ENCODE measurements at places on chromosomes 7 and 10.

GRCh38 chr10:112951359-112952281, 1.6 kb downstream of the TCF7L2 start:
- DNase-seq: no peak

GRCh38 chr7:45700556-45700955, 126.4 kb downstream of the ADCY1 start:
- no peak for DNase-seq

DNA sequence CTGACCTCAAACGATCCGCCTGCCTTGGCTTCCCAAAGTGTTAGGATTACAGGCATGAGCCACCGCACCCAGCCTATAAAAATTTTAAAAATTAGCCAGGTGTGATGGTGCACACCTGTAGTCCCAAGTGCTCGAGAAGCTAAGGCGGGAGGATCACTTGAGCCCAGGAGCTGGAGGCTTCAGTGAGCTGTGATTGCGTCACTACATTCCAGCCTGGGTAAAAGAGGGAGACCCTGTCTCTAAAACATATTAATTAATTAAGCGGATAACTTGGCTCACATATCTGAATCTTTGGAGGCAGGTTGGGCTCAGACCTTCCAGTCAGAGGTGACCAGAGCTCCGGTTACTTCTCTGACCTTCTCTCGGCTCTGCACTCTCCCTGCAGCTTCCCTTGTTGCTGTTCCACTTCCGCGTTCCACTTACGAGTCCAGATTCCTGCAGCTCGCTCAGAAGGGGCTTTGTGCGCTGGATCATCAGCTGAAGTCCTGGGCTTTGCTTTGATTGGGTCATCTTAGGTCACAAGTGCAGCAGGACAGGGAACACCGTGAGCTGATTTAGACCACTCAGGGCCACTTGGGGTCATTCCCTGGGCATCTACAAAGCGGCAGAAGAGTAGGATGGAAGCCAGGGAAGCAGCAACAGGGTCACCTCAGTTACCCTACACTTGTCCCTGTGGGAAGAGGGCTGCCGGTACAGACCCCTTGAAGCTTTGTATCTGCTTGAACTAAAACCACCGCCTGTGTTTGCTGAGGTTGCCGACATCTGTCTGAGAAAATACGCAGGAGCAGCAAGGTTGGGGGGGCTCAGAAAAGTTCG, 2.0 kb upstream of the ARPC1B start:
- no peak for DNase-seq

DNA sequence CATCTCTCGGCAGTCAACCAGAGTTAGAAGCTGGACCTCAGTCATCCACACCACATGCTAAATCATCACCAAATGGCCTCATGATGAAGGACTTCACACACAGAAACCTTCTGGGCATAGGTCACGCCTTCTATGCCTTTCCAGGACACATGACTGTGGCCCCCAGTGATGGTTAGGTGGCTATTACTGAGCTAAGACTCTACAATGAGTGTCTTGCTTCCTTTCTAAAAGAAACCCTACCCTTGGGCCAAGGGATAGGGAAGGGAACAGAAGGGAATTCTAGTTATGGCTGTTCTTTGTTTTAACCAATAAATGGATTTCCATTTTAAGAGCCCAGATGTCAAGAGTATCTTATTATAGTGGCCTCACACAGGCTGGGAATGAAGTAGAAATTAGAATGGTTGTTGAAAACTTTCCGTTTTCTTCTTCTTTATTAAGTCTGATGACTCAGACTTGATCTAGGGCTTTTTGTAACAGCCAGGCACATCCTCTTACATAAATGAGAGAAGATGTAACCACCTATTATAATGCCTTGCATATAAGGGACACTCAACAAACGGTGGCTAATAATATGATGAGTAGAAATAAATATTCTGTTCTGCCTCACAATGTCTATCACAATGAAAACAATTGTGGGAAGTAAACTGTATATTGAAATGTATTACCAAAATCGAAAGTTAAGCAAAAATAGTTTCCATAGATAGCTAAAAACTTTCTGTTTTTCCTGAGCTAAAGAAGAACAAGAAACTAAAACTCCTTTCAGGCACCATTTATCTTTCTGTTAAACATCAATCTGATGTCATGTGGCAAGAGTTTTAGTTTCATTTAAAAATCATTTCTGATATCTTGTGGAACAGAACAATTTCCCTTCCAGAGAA, 62.5 kb upstream of the TOMM7 start:
- DNase-seq: no peak

- no peak for DNase-seq
These were observed 277.2 kb upstream of the ADARB2 start for GRCh38 chr10:2014541-2014940.

Data from stimulated activated CD8-positive, alpha-beta memory T cell treated with anti-CD3 and anti-CD28 coated beads, Interleukin-2, amount 100 ng/mL, for 1 hour (primary cell).